ENCODE measurements at places on chromosomes 6 and 20.
A peak's percentile ranks its signal among the peaks of the same experiment; 100 is the strongest.

GRCh38 chr6:35164277-35164676 lies 23.1 kb upstream of the TCP11 start:
- no peak for DNase-seq

DNA sequence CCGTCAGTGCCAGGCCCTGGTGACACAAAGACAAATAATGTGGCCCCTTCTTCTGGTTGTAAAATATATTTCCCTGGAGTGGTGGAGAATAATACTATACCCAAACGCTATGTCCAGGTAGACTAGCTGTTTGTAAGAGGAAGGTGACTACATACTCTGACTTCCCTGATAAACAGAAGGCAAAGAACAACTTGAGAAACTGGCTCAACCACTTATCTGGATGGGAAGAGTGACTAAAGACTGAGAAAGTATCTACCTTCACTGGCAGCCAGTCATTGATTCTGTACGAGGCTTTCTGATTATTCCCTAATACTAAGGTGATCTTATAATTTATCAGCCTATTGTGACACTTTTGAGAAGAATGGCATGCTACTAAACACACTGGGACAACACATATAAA lies 569.7 kb downstream of the EPHA7 start:
- DNase-seq = no peak

DNA sequence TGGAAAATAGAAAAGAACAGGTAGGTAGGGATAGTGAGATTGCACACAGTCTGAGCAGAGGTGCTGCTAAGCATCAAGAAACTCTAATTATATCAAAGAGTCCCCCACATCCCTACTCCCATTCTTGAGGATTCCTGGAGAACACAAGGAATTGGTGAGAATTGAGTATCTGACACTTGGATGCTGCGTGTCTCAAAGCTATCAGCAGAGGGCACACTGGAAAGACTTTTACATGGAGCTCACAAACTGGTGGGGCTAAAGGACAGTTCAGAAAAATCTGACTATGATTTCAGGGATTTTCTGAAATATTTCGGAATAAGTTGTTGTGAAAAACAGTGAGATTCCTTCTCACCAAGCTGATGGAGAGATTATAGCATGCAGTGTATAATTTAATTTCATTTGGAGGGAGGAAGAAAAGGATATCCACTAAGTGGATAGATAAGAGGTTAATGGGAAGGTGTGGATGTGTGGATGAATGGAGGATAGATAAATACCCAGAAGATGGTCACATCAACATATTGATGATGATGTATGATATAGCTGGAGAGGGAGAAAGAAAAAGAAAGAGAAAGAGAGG lies 215.4 kb upstream of the DEFB112 start:
- DNase-seq = no peak

- DNase-seq = no peak
Observed at GRCh38 chr20:37956107-37956585, 53.2 kb downstream of the VSTM2L start.

- no peak for DNase-seq
Observed at GRCh38 chr6:11368760-11369159, 136.3 kb upstream of the NEDD9 start.

GRCh38 chr20:57898332-57898731 lies 188.5 kb upstream of the PMEPA1 start:
- no peak for DNase-seq

DNA sequence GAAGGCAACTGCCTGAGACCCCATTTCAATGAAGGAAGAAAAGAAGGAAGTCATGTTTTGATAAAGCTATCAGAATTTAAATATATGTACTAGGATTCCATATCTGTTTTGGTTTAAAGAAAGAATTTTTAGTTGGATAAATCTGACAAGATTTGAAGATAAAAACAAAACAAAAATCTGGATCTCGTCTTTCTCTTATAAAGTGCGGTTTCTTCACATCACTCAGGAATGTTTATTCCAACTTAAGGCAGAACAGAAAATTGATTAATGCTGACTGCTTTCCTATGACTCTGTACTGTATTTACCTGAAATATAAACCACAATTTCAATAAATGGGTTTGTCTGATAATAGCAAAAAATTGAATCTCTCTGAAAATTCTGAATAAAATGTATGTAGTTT lies 439.7 kb downstream of the RFPL4B start:
- no peak for DNase-seq

DNA sequence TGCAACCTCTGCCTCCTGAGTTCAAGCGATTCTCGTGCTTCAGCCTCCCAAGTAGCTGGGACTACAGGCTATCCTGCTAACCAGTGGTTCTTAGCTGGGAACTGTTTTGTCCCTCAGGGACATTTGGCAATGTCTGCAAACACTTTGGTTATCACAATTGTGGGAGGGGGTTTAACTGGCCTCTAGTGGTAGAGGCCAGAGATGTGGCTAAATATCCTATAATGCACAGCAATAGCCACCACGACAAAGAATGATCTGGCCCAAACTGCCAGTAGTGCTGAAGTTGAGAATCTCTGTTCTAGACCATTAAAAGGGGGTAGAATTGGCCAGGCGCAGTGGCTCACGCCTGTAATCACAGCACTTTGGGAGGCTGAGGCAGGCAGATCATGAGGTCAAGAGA lies 28.8 kb downstream of the AKIRIN2 start:
- DNase-seq = no peak

GRCh38 chr6:106046116-106046853 lies 39.9 kb upstream of the PRDM1 start:
- DNase-seq = no peak

DNA sequence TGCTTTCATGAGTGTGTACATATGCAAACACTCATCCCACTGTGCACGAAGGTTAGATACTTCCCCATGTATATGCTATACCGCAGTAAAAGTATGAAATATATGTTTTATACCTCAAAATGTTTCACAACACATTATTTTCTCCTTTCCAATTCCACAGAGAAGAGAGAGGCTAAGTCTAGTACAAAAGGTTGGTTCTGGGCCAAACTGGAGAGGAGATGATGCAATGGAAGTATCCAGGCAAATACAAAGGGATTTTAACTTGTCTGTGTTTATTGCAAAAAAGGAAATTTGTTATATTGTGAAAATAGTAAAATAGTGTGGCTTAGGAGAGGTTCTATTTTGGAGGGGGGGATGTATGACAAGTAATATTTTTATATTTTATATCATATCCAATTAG lies 112.6 kb downstream of the PLCB1 start:
- DNase-seq = no peak

DNA sequence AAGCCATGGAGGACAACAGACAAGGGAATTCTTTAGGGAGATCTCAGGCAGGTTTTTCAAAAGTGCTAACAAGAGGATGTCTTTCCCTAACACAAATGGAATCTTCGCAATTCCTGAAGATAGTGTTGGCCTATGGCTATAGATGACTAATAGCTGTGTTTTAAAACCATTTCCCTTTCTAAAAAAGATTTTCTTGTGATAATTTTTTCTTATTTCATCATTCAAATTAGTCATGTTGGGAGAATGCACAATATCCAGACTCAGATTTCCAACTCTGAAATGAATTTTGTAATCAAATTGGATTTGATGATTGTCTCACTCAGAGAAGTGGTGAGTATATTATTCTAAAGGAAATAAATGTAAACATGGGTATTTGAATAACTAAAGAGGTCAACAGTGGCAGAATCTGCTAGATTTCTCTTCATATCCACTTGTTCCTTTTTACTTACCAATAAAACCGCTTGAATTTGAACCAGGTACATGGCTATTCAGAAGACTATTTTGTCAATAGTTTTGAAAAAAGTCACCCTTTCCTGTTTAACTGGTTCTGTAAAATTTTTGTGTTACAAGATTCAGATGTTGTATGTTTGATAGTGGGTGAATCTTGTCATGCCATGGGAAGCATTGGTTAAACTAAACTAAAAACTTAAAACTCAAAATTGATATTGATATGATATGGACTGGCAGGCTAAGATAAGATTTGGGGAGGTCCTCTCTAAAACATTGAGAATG lies 1223.7 kb upstream of the EYS start:
- no peak for DNase-seq

DNA sequence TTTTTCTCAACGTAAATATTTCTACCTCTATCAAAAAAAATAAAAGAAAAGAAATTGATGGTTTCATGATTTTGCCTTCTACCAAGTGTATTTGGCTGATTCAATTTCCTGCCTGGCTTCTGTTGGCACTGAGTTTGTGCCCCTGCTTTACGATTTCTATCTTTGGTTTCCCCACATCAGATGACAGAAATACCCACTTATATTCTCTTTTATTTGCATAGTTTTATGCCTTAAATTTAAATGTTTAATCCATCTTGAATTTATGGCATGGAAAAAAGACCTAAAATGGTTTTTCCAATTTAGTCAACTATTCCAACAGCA lies 34.3 kb downstream of the RNF24 start:
- no peak for DNase-seq

- no peak for DNase-seq
Observed at GRCh38 chr6:13671548-13672127, 40.0 kb downstream of the RANBP9 start.

DNA sequence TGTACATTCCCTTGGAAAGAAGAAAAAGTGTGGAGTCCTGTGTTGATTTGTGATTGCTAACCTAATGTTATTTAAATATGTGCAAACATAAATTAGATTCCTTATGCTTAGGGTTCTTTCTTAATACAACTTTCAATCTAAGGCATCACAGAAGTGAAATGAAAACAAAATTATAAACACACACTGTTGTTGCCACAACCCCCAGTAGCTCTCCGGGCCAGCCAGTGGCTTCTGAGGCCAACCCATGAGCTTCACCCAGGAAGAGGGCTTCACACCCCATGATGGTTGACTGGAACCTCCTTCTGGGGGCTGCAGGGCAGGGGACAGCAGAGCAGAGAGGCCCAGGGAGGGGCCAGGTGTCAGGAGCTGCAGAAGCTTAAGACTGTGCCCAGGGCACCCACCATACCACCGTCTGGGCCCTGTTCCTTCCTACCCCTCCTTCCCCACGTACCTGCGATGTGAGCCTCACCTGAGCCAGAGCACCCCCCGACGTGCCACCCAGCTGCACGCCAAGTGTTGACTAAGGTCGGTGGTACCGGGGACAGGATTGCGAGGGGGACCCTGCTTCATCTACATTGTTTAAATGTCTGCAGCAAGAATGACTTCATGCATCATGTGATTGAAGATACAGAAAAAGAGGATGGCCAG lies 110.5 kb downstream of the FAM120B start:
- DNase-seq = no peak

DNA sequence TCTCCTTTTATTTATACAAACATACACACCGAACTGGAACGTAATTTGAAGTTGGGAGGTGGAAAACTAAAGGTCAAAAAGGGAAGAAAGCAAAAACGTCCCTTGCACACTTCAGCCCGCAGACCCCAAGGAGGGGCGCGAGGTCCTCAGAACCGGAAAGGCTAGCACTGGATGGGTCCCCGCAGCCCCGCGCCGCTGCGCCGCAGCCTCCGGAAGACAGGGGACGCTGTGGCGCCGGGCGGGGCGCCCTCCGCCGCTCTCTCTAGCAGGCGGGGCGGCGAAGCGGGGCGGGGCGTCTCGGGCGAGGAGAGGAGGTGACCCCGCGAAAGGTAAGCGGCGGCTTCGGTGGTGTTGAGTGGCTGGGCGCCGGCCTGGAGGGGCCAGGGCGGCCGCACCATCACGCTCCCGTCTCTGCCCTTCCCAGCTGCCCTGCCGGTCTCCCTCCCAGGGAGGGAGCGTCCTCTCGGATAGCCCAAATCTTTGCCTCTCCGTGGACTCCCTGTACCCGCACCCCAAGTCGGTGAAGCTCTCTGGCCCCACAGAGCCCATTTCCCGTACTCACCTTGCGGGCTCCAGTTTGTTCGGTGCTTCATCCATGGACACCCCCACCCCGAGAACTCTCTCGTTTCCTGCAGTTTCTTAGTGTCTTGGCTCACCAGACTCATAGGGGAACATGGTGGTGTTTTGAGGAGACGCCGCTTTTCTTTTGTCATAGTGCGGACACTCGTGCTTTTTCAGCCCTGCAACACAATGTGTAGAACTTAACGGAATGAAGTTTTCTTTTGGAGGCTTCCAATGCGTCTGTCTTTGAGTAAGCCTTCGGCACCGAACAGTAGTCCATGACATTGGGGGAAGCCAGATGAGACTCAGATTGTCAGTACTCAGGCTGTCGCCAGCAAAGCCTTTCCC lies at the start of gene SMIM8:
SMIM8 (plus strand) TSS at position 285 of the 909 bp plus-strand sequence. CDS start 14,444 bp downstream, outside the sequence.
- DNase-seq = peak; percentile 93

DNA sequence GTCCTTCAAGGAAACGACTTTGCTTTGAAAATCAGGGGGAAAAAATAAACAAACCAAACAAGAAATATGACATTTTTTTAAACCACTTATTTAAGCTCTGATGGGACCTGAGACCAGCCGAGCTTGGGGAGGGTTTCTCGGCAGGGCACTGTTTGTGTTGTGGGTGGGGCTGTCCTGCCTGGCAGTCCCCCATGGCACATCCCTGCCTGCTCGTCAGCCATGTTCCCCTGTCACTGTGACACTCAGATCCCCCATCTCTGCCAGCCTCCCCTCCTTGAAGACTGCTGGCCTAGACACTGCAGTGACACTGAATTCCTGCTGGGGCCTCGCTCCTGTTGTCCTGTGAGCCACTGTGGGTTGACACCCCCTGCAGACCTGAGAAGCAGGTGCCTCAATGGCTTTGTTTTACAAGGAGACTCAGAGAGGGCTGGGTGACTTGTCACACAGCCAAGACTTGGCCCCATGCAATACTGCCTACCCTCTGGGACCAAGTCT lies 95.1 kb upstream of the PTPN1 start:
- no peak for DNase-seq

GRCh38 chr20:37341632-37342031 lies 4.3 kb upstream of the SRC start:
- no peak for DNase-seq

- DNase-seq = no peak
Observed at GRCh38 chr6:40706178-40706577, 119.0 kb upstream of the LRFN2 start.

DNA sequence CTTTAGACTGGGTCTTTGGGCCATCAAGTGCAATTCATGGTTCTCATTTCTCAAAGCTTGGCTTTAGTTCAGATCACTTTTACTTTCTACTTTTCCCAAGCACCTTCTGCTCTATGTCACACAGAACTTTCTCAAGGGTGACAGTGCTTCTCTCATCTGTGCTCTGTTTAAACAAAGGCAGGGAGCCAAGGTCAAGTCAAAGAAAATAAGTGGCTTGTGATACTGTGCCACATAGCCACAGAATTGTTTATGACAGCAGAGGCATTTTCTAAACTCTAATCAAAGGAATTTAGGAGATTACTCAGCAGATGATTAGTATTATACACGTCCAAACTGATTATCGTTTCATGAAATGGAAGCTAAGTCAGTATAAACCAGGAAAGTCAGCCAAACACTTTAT lies 348.0 kb downstream of the HDGFL1 start:
- DNase-seq = no peak

- no peak for DNase-seq
Observed at GRCh38 chr6:1499777-1500176, 109.9 kb upstream of the FOXC1 start.

- DNase-seq = no peak
Observed at GRCh38 chr6:37496951-37497885, 2.5 kb downstream of the CCDC167 start.

- no peak for DNase-seq
Observed at GRCh38 chr6:22600059-22600458, 30.7 kb downstream of the HDGFL1 start.

All from stimulated activated naive CD8-positive, alpha-beta T cell treated with anti-CD3 and anti-CD28 coated beads, Interleukin-15, Interleukin-2, amounts not matched to agents 100 U/mL and 50 U/mL, for 24 hours (primary cell).